ENCODE measurements at places on chromosomes 16 and 17. TPM values are rescaled to one million over a fixed set of nuclear protein-coding genes. Genes with fewer than 3 reads are reported as not detected.

Gene DHRS7C
- not detected for total RNA-seq

Gene SEPTIN1
- 0.17 TPM for total RNA-seq

Gene HS3ST6
- total RNA-seq, result not detected

Gene ATP2A3
- 0.77 TPM for total RNA-seq

Gene DNAAF8
- 0.06 TPM for total RNA-seq

Gene TP53TG3F
- not detected for total RNA-seq

Gene KRT28
- not detected for total RNA-seq

Gene SPEM2
- total RNA-seq, result not detected

Gene METTL9
- total RNA-seq, result 190 TPM

Gene MOSMO
- total RNA-seq, result 17.2 TPM

Measured in LHCN-M2 (cell line).